Mammary epithelial cell (primary cell): ENCODE measurements at places on chromosomes 7 and 10. TPM values are rescaled to one million over a fixed set of nuclear protein-coding genes. Genes with fewer than 3 reads are reported as not detected.
A peak's percentile ranks its signal among the peaks of the same experiment; 100 is the strongest.

ZPBP gene
- total RNA-seq: not detected in 2 replicates

ARHGEF5 gene
- 43.9 and 46.5 TPM in 2 replicates for total RNA-seq

- DNase-seq: no peak
Observed at GRCh38 chr10:123890756-123891143, 857 bp downstream of the CPXM2 start.

- no peak for DNase-seq
Observed at GRCh38 chr10:50909334-50910014, 24.0 kb upstream of the A1CF start.

- DNase-seq: peak; percentile 44
Observed at GRCh38 chr7:18457832-18458231, 37.7 kb upstream of the HDAC9 start.

DNA sequence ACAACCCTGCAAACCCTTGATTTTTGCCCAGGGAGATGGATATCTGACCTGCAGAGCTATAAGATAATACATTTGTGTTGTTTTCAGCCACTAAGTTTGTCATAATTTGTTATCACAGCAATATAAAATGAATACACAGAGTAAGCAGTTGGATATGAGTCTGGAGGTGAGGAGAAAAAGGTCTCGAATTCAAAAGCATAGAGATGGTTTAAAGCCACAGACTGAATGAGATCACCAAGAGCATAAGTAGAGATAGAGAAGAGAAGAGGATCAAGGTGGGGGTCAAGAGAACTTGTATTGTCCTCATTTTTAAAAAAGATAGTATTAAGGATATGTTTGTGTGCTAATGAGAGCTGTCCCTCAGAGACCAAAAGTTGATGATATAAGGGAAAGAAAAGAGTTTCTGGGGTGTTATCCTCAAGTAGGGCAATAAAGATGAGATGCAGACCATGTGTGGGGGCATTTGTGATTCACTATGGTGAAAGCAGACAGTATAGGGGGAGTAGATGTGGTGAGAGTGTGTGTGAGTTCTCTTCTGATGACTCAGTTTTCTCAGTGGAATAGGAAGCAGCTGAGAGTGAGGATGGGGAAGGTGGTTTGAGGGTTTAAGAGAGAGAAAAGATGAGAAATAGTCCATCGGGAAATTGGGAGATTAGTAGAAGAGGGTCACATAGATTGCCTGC lies 25.8 kb upstream of the PCGF5 start:
- no peak for DNase-seq

DNA sequence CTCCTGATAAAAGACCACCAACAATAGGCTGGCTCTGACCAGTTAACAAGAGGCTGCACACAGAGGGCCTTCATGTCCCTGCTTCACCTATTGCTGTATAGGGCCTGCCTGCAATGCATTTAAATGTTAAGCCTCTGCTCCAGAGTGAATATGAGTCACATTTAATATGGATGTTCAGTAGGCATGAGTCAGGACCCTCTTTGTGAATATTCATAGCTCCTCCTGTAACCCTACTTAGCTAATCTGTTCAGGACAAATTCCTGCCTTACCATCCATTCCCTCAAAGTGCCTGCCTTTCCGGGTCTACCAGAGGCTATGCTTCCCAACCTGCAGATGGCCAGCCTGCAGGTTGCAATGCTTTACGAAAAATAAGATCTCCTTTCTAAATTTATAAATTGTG lies 32.5 kb downstream of the ARHGAP22 start:
- DNase-seq: peak; percentile 35
